D341Med (cell line): ENCODE measurements at places on chromosomes 16 and 17.
A peak's percentile ranks its signal among the peaks of the same experiment; 100 is the strongest.

DNA sequence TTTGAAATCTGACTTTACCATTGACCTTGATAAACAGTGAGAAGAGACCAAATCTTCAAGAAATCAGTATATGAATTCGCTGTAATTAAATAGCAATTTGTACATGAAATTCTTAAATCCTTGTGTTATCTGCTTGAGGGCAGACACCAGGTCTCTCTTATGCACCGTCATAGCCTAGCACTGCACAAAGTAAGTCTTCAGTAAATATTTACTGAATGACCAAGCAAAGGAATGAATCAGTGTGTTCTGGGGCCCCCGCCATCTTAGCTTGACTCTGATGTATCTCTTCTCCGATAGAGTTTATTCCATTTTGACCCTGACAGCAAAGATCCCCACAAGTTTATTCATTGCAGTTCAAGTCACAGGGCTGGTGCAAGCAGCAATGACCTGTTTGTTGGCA, 328.0 kb downstream of the TMEM114 start:
- DNase-seq: no peak

GRCh38 chr17:17252149-17252661, 15.2 kb upstream of the FLCN start:
- no peak for DNase-seq

DNA sequence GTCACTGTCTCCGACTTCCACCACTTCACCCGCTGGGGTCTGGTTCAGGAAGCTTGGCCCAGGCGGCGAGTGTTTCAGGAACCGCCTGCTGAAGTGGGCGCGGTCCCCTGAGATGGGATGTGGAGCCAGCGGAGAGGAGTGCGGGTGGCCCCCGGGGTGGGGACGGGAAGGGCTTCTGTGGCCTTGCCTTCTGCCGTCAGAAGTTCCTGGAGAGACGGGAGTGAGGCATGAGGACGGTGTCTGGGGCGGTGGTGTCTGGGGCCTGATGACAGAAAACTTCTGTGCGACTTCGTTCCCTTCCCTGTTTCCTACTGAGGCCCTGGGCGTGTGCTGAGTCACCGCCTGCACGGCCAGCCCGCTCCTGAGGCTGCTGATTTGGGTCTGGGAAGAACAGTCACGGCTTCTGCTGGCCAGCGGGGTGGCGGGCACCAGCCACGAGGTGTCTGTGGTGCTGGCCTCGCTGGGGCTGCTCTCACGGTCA, 12.3 kb upstream of the NLRC3 start:
- DNase-seq: no peak

GRCh38 chr17:72977771-72978417, 114.6 kb downstream of the SLC39A11 start:
- no peak for DNase-seq

DNA sequence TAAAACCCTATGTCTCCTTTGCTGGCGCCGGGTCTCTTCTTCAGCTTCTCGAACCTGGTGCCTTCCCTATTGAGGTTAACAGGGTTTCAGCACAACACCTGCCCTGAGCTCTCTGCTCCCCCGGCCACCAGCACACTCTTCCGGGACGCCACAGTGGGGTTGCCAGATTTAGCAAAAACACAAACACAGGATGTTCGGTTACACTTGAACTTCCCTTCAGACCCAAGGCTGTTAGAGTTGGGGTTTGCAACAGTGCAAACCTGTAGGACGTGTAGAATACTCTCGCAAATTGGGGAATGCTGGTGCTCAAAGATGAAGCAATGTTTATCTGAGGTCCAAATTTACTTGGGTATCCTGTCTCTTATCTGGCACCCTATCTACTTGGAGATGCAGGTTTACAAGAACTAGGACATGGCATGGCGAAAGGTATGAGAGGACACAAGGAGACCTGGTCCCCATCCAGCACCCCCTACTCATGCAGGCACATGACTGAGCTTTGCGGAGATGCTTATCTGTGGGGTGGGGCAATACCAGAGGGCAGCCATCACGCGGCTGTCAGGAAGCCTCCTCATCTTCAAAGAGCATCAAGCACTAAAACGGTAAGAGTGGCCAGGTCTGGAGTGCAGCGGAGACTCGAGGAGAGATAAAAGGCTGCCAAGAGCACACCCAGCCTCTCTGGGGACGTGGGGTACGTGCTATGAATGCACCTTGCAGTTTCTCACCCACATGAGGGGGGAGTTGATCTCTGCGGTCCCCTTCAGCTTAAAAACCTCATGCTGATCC, 52.8 kb downstream of the SDK2 start:
- DNase-seq: no peak

DNA sequence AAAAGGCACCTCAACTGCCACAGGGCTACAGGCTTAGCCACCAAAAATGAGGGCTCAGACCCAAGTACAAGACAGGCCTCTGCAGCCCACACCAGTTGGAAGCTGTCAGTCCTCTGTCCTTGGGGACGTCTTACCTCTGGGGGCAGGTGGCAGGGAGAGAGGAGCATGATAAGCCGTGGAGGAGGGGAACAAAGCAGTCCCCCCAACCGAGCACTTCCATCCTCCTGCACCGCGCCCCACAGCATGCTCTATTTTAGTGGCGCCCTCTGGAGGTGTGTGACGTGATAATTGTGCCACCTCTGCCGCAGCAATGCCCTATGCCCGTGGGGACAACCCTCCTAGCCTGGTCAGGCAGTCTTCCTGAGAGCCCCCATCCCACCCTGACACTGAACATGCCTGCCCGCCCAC, 13.6 kb downstream of the G6PC3 start:
- DNase-seq: peak; percentile 89
